ENCODE measurements at places on chromosomes 16 and 17.

DNA sequence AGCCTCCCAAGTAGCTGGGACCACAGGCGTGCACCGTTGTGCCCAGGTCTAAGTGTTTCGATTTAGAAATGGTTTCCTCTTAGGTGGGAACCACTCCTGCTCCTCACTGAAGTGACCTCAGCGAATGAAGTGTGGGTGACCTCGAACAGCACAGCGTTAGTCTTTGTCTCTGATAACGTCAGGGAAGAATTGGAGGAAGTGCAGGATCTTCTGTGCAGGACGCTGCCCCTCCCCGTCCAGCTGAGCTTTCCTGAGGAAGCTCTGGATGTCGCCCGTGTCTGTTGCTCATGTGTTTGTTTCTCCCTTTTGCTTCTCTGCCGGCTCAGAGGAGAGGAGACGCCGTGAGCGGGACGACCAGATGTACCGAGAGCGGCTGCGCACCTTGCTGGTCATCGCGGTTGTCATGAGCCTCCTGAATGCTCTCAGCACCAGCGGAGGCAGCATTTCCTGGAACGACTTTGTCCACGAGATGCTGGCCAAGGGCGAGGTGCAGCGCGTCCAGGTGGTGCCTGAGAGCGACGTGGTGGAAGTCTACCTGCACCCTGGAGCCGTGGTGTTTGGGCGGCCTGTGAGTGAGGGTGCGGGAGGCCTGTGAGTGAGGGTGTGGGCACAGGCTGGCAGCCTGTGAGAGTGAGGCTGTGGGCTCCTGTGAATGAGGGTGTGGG is 15.6 kb downstream of the SPG7 start:
- no peak for DNase-seq

DNA sequence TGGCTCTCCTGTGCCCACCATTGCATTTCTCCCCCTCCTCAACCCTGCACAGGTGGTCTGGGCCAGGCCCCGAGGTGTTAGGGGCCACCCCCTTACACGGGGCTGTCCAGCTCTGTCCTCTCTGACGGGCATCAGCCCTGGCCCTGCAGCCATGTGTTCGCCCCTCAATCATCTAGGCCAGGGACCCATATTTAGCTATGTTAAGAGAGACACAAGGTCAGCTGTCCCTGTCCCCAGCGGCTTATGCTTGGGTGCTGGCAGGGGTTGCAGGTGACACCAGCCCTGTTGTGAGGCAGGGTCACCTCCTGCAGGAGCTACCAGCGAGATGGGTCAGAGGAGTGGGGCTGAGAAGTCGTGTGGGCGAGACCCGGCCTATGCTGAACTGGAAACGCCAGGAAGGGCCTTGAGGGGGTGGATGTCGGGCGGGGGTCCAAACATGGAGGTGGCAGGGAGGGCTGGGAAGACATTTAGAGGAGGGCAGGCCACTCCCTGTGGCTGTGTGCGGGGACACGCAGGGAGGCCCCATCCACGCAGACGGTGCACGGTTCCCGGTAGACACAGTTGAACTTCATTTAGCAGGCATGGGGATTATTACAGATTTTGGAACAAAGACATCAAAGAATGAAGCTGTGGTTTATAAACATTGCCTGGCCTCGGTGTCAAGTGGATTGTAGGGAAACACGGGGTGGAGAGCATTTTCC is 133.2 kb upstream of the CHMP6 start:
- DNase-seq, result no peak

- DNase-seq, result no peak
Measured at GRCh38 chr16:20946015-20946629, 45.6 kb downstream of the LYRM1 start.

DNA sequence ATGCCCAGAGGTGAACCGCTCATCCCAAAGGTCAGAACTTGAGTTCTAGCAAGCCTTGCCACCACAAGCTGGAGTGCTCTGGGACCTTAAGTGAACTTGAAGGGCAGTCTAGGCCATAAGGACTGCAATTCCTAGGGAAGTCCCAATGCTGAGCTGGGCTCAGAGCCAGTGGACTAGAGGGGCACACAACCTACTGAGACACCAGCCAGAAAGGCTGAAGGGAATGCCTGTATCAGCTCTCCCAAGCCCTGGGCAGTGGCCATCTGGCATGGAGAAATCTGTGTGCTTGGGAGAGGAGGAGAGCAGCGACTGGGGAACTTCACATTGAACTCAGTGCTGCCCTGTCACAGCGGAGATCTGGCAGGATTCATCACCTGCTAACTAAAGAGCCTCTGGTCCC is 201.3 kb downstream of the CEP112 start:
- no peak for DNase-seq

GRCh38 chr16:50889746-50890145 is 147.9 kb downstream of the CYLD start:
- no peak for DNase-seq

GRCh38 chr17:37191219-37191618 is 184.6 kb upstream of the C17orf78 start:
- no peak for DNase-seq

DNA sequence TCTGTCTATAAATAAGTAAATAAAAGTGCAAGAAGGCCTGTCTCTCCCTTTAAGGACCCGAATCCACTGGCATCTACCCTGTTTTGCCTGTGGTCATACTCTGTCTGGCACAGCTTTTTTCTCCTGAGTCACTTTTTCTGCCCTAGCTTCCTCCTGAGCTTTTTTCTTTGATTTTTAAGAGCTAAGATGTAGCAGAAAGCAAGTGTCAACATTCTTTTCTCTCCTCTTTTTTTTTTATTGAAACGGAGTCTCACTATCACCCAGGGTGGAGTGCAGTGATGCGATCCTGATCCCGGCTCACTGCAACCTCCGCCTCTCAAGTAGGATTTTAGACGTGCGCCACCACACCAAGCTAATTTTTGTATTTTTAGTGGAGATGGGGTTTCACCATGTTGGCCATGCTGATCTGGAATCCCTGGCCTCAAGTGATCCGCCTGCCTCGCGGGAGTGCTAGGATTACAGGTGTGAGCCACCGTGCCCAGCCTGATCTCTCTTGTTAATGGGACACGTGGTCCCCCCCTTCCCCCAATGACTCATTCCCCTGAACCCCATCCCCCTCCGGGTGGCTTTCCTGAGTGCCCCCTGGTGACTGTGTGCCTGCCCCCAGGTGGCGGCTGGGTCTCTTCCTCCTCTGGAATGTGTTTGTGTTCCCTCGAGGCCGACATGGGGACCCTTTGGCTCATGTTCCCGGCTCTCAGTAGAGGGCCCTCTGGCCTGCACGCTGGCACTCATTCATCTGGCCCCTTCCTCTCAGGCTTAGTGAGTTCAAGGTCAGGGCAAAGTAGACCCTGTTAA is 14.2 kb downstream of the C16orf90 start:
- no peak for DNase-seq

All from inflammatory macrophage (primary cell).